ENCODE measurements at places on chromosomes 1 and 21.

DNA sequence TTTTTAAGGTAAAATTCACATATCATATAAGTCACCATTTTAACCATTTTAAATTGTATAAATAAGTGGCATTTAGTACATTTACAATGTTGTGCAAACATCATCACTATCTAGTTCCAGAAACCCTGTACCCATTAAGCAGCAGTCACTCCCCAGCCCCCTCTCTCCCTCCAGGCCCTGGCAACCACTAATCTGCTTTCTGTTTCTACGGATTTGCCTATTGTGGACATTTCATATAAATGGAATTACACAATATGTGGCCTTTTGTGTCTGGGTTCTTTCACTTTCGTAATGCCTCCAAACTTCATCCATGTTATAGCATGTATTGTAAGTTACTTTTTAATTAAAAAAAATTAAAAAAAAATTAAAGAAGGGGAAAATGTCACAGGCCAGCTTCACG is 58.0 kb upstream of the RAB3GAP2 start:
- DNase-seq: no peak

GRCh38 chr1:46646844-46647243 is 21.3 kb downstream of the ATPAF1 start:
- DNase-seq: no peak

- DNase-seq: no peak
Observed at GRCh38 chr21:46185716-46186115, 1.5 kb upstream of the SPATC1L start.

GRCh38 chr1:8261398-8261762 is 56.5 kb upstream of the SLC45A1 start:
- DNase-seq: no peak

GRCh38 chr1:59173721-59174120 is 123.2 kb upstream of the FGGY start:
- DNase-seq: no peak

GRCh38 chr1:215146240-215146975 is 63.9 kb downstream of the KCNK2 start:
- no peak for DNase-seq

DNA sequence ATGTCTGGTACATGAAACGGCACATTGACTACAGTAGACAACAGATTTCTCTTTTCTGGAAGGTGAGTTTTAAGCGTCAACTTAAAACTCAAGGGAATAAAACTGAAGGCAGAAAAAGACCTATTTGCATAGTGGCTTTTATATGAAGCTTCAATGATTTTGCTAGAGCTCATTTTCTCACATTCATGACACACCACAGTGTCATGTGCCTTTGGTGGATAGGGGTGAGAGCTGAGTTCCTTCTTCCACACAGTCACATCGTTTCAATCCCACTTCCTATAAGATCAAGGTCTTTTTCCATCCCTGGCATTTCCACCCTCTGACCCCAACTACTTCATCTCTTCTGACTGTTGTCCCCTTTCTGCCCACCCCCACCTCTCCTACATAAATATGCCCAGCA is 31.0 kb downstream of the IL12RB2 start:
- DNase-seq: no peak

Data from cortex of kidney (tissue), 1 donor.